ENCODE measurements at places on chromosomes 11 and 22.
A peak's percentile ranks its signal among the peaks of the same experiment; 100 is the strongest.

GRCh38 chr11:95692526-95693260 lies 96.9 kb downstream of the FAM76B start:
- DNase-seq: no peak

GRCh38 chr22:25120093-25120561 lies 79.5 kb upstream of the CRYBB3 start:
- peak; percentile 50 for DNase-seq

DNA sequence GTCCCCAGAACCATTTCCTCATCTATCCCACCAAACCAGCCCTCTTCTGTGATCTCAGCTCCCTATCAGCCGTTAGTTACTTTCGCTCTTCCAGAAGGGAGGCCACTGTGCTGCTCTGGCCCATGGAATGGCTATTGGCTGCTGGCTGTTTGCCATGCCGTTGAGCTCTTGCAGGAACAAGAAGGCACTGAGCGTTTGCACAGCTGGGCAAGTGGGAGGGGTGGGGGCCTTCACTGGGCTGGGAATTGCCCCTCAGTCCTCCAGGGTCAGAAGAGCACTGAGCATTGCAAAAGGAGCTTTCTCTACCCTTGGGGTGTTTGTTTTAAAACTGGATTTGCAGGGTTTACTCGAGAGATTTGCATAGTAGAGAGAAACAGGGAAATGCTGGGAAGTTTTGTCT lies 129.0 kb upstream of the PARVA start:
- peak; percentile 63 for DNase-seq

GRCh38 chr11:120717042-120717441 lies 205.5 kb downstream of the GRIK4 start:
- DNase-seq: no peak

GRCh38 chr11:69390561-69390960 lies 90.9 kb upstream of the LINC01488 start:
- DNase-seq: no peak

DNA sequence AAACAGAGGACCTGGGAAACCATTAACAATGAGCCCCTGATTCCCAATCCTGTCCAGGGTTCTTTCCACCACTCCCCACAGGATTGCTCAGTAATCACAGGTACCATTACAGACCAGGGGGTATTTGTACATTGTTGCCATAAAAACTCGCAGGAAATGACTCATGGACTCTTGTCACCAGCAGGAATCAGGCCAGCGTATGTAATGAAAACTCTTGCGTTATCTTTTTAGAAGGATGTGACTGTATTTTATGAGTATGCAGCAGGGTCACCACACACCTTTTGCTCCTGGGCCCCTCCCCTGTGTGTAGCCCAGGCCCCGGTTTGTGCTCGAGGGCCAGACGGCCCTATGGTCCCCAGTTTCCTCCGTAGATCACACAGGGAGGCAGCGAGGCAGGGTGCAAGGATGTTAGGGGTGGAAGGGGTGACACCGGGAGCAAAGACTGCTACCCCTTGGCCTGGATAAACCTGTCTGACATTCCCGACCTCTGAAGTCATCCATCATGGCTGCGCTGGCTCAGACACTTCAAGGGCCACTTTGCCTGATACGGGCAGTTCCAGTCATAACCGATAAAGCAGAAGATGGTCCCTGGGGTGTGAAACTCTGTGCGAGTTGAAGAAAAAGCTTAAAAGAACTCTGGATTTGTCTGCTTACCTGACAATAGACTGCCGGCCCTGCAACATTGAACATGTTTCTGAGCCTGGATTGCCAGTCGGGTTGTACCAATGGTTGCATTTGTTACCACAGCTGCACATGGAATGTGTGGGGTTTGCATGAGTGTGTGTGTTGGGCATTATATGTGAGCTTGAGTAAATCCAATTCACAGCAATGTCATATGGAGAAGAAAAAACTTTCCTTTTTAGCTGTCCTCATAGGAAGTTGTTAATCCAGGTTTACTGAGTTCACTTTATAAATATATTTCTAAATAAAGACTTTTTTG lies 56.9 kb downstream of the MICAL2 start:
- DNase-seq: no peak

DNA sequence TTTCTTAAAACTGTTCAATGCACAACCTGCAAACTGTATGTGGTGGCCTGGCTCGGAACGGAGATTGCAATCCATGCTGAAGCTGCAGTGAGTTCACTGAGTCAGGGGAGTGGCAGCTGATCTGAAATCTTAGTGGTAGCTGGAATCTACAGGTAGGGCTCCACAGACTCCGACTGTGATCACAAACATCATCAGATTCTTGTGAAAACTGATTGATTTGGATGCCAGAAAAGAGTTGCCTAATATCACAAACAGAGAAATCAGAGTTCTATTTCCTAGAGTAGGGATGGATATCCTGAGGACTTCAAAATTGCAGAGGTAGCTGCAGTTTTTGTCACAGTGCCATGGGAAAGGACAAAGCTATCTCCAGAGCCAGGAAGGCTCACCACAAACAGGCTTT lies 57.5 kb upstream of the SC5D start:
- no peak for DNase-seq

GRCh38 chr11:102401905-102402304 lies 50.7 kb downstream of the TMEM123 start:
- DNase-seq: no peak

GRCh38 chr11:30346068-30346688 lies 23.3 kb downstream of the ARL14EP start:
- DNase-seq: no peak

DNA sequence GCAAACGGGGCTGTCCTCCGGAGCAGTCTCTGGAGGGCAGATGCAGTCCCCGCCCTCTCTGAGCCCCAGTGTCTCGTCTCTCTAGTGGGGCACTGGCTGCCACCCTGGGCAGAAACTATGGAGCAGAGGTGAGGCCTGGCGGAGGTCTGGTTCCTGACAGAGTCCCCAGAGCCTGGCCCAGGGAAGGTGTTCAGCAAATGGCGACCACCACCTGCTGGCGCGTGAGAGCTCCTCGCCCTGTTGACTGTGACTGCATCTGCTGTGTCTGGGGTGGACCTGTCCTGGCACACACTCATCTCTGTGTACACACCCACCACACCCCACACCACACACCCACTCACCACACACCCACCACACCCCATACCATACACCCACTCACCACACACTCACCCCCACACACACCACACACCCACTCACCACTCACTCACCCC lies 18.3 kb upstream of the TTLL12 start:
- no peak for DNase-seq
